ENCODE measurements at places on chromosomes 1 and 21.

DNA sequence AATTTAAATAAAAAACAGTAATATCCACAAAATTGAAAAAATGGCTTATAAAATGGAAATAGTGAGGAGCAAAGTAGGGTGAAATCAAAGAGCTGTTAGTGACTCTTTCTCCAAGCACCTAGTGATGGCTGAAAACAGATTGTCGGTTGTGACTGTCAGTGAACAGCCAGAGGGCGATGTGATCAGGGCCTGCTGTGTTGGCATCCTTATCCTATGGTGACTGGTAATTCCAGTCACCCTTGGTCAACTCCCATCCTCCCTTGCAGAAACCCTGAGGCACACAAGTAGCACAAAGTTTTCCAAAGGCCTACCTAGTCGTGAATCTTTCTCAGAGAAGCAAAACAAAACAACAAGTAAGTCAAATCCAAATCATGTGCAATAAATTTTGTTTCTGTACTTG, 599.8 kb upstream of the CXADR start:
- no peak for DNase-seq

DNA sequence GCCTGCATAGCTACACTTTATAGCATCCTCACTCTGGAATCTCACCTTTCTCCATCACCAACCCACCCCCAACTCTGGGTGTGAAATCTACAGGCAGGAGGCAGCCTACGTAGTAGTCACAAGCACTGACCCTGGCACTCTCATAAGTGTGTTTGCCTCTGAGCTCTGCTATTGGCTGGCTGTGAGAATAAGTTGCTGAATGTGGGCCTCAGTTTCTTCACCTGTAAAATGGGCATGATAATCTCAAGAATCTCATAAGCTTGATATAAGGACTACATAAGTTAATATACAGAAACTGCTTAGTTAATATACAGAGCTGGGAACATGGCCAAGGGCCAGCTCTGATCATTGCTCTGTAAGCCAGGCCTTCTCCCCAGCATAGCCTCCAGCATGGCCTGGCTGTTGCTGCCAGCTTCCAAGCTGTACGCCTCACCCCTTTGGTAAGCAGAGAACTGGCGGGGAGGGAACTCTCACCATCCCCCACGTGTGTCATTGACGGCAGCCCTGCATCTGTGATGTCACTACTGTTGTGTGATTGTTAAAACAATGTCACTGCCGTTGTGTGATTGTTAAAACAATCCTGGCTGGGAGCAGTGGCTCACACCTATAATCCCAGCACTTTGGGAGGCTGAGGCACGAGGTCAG, 53.3 kb downstream of the SYF2 start:
- DNase-seq, result no peak

DNA sequence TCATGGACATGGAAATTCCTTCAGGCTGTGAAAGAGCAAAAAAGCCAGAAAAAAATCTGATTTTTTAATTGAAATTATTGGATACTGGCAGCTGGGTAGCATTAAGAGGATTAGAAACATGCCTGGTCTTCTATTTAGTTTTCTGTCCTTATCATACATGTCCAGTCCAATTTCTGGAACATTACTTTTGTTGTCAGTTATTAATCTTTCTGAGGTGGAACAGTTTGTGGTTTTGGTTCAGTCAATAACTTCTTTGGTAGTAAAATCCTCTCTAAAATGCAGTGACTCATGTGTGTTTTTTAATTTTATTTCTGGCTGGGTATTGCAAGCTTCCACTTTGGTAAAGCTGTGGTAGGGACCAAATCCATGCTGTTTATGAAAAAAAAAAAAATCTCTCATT, 687.0 kb upstream of the ADGRL2 start:
- no peak for DNase-seq

DNA sequence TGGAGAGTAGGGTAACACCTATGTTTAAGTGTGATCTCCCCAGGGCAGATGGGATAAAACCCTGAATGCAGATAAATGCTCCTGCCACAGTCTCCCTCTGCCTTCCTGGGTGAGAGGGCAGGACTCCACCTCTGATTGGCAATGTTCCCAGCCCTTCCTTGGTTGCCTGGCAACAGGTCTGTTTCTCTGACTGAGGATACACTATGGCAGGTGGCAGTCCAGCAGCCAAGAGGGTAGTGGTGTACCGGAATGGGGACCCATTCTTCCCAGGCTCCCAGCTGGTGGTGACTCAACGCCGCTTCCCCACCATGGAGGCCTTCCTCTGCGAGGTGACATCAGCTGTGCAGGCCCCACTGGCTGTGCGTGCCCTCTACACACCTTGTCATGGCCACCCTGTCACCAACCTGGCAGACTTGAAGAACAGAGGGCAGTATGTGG, at the start of gene DCDC2B:
DCDC2B (plus strand) TSS at position 199 of the 438 bp plus-strand sequence; CDS start at position 204, 5 bp downstream.
- no peak for DNase-seq

DNA sequence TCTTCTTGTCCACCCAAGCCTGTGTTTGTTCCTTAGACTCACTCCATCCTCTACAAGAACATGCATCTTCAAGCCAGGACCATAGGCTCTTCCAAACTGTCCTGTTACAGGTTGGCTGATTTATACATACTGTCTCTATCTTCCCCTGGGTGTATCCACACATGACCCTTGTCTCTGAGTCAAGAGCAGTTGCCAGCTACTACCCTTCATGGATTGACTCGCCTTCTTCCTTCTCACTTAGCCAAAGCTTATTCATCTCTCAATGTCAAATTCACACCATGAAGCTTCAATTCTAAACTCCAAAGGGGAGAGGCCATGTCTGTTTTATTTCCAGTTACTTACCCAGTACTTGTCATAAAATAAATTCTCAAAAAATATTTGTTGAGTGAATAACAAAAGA, 64.1 kb upstream of the CACHD1 start:
- DNase-seq, result no peak

DNA sequence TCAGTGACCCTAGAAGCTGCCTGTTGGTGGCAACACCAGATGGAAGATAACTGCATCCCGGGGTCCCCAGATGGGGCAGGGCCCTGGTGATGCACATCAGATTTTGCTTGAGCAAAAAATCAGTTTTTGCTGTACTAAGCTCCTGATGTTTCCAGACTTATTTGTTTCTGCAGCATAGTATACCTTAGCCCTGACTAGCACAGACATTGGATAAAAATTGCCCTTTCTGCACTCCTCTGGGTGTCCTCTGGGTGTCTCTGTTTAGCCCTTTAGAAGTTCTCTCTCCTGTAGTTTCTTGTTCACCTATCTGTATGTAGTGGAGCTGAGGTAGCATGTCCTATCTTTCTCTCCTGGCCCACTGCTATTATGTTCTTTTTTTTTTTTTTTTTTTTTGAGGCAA, 30.3 kb upstream of the PLA2G2C start:
- peak; percentile 43 for DNase-seq

- DNase-seq, result no peak
These were observed 7.1 kb downstream of the IFI44L start for GRCh38 chr1:78627321-78627720.

GRCh38 chr1:180577361-180577760, 18.6 kb downstream of the OVAAL start:
- DNase-seq, result no peak

Measured in GM19239 (cell line).